ENCODE measurements at places on chromosomes 6 and 20.

DNA sequence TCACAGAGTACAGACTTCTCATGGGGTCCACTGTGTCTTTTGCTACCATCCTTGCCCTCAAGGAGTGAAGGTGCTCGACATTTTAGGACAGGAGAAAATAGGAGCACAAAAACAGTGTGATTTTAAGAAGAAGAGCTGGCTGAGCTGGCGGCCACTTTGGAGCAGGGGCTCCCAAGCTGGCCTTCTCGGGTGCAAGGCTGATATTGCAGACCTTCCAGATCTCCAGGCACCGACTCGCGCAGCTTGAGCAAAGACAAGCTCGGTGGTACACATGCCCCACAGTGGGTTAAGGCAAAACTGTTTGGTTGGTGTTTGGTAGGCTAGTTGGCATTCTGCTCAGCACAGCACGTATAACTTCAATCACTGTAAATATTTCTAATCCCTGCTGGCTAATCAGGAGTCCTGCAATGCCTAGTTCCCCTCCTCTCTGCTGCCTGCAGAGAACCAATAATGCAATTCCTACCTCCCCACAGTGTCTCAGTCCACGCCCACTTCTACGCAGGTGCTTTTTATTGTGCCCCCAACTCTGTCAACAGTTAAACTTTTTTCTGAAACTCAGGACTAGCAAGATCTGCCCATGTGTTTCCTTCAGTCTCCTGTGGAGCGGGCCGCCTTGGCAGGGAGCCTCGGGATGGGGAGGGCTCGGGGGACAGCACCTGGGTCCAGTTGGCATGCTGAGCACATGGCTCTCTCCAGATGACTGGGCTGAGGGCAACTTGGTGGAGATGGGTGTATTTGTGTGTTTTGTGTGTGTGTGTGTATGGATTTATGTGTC lies 12.7 kb upstream of the SMOC2 start:
- no peak for DNase-seq

GRCh38 chr6:52584203-52584602 lies 7.3 kb upstream of the TRAM2 start:
- DNase-seq, result no peak

DNA sequence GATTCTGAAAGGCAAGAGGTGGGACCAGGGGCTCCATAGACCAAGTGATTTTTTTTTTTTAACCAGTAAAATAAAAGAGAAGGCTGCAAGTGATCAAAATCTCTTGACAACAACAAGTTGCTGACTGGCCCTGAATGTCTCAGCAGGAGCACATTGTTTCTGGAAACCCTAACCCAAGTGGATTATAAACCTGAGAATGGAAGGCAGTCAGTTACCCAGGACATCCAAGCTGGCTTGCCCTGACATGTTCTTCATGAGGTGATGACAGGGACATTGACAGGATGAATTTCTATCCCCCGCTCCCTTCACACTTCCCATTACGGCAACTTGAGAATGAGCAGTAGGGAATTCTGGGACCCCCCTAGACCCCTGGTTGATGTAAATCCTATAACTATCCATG lies 49.6 kb upstream of the RIPOR2 start:
- DNase-seq, result no peak

DNA sequence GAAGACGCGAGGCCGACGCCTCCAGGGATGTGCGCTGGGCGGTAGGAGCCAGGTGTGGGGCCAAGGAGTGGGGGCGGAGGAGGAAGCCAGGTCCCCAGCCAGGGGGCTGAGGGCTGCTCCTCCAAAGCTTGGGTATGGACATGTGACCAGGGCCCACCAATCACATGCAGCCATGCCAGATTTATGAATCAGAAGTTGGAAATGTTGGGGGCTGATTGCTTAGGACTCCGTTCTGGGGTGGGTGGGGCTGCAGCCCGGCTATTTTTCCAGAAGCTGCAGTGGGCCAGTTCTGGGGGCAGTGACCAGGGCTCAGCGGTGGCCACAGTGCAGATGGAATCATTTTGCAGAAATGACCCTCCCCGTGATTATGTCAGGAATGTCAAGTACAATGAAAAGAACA lies 96.0 kb downstream of the CEBPB start:
- DNase-seq, result no peak

DNA sequence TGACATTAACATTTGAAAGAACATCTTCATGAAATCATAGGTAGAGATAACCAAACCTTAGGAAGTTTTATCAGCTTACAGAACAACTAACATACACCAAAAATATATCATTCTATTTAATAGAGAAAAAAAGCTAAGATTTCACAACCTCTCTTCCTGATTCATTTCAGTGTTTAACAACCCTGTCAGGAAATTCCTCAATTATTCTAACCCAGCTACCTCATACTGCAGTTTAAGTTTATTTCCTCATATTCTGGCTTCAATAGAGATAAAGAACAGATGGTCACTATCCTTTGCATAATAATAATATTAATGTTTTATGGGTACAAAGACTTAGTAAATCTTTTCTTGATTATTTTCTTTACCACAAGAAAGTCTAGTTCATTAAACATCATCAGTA lies 112.9 kb upstream of the HSF2 start:
- DNase-seq, result peak; percentile 3

GRCh38 chr20:59171986-59172385 lies 8.4 kb downstream of the ZNF831 start:
- DNase-seq, result no peak

DNA sequence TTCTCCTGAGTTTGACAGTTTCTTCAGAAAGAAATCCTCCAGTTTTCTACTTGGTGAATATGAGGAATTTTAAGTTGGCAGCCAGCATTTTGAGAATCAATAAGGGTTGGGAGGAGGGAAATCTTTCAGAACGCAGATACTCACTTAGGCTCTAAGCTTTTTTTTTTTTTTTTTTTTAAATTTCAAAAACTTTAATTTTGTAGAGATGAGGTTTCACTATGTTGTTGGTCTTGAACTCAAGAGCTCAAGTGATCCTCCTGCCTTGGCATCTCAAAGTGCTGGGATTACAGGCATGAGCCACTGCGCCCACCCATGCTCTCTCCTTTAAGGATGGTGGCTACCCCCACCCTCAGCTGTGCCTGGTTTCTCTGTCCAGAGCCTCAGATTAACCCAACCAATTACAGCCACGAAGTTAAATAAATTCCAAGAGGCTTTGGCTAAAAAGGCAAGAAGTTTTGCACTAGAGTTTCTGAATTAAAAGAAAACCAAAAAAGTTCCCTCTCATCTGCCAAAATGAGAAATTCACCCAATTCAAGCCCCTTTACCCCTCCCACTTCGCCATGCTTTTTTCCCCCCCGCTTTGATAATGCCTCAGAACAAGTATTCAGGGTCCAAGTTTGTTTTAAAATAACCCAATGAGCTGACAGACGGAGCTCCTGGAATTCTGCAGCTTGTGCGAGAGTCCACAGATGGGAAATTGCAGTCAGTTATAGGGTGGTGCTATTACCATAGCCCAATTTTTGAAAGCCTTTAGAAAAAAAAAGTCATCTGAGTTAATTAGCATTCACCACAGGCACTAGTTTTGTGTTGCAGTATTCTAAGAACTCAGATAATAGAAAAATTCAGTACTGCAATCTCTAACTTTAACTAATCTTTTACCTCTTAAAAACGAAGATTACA lies 94.3 kb upstream of the BEND3 start:
- DNase-seq, result no peak

GRCh38 chr6:52620906-52621190 lies 44.0 kb upstream of the TRAM2 start:
- DNase-seq, result no peak

DNA sequence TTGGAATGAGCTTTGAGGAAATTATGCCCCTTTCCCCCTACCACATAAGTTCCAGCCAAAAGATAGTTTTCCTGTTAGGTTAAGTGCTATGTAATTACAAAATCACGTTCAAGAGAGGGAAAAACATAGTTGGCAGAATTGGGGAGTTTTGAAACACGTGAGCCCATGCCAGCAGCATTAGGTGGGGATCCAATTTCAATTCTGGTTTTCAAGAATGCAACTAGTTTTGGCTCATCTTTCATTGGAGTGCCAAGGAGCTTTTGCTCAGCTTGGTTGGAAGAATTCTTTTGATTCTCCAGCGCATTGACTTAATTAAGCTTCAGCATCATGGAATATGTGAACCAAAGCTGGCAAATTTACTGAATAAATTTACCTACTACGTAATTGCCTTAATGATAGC lies 95.9 kb downstream of the SAMD5 start:
- DNase-seq, result no peak

GRCh38 chr20:50784464-50784863 lies 10.4 kb upstream of the BCAS4 start:
- DNase-seq, result no peak

DNA sequence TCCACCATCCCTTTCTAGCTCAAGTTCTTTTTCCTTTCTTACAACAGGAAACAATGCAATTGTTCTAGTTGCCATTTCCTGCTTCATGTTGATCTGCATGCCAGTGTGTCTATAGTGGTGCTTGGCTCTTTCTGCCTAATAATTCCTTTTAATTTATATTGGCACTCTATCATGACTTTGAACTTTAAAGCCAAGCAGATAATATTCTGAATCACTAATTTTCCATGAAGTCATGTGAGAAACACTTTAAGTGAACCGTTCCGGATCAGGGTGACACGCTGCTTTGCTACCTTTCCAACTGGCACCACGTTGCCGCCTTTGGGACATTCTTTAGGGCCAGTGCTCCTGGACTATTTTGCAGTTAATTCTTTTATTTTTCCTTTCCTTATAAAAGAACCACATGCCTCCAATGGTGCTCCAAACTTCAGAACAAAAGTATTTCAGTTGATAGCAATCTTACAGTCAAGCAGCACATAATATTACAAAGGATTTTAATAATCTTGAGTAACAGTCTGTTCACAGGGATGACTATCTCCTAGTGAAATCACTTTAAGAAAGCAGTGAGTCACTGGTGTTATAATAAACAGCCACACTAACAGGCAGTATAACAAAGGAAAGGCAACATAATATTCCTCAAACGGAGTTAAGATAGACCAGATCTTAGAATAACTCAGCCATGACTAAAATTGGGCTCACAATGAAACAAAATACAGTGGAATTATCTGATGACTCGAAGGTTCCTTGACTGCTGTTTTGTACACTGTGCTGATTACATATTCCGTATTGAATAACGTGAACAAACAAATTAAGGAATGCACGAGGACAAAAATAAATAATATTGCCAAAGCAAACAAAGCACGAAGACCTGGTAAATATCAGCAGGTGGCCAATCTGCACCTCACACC lies 19.0 kb upstream of the BLOC1S5 start:
- DNase-seq, result peak; percentile 54

GRCh38 chr6:6972456-6972855 lies 135.3 kb upstream of the RREB1 start:
- no peak for DNase-seq

DNA sequence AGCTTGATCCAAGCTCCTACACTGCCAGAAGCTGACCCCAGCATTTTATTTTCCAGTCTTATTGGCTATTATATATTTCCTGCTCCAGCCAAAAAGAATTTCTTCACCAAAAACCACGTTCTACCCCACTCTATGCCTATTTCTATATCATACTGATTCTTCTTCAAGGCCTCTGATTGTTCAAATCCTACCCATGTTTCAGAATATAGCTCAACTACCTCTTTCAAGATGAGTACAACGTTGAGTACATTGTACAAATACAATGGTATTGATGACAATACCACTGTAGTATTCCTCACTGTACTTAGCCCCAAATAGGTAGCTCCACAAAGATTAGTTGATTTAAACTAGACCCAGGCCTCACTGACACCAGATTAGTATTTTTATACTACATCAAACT lies 31.0 kb downstream of the ASCC3 start:
- no peak for DNase-seq

DNA sequence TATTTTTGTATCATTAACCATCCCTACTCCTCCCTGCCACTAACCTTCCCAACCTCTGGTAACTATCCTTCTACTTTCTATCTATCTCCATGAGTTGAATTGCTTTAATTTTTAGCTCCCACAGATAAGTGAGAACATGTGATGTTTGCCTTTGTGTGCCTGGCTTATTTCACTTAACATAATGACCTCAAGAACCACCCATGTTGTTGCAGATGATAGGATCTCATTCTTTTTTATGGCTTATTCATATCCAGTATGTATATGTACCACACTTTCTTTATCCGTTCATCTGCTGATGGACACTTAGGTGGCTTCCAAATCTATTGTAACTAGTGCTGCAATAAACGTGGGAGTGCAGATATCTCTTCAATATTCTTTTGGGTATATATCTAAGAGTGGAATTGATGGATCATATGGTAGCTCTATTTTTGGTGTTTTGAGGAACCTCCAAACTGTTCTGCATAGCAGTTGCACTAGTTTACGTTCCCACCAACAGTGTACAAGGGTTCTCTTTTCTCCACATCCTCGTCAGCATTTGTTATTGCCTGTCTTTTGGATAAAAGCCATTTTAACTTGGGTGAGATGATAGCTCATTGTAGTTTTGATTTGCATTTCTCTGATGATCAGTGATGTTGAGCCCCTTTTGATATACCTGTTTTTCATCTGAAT lies 201.4 kb downstream of the ARHGAP18 start:
- no peak for DNase-seq

GRCh38 chr20:63323357-63323981 lies 30.5 kb downstream of the COL20A1 start:
- DNase-seq, result no peak

- DNase-seq, result no peak
Observed at GRCh38 chr6:116562614-116563013, 8.7 kb upstream of the RWDD1 start.

- DNase-seq, result no peak
Observed at GRCh38 chr6:12403201-12403826, 113.2 kb downstream of the EDN1 start.

GRCh38 chr6:112827793-112828192 lies 480.7 kb downstream of the RFPL4B start:
- DNase-seq, result peak; percentile 1

GRCh38 chr6:129749749-129750120 lies 39.8 kb upstream of the ARHGAP18 start:
- no peak for DNase-seq

GRCh38 chr6:134584847-134585516 lies 267.1 kb upstream of the SGK1 start:
- no peak for DNase-seq

DNA sequence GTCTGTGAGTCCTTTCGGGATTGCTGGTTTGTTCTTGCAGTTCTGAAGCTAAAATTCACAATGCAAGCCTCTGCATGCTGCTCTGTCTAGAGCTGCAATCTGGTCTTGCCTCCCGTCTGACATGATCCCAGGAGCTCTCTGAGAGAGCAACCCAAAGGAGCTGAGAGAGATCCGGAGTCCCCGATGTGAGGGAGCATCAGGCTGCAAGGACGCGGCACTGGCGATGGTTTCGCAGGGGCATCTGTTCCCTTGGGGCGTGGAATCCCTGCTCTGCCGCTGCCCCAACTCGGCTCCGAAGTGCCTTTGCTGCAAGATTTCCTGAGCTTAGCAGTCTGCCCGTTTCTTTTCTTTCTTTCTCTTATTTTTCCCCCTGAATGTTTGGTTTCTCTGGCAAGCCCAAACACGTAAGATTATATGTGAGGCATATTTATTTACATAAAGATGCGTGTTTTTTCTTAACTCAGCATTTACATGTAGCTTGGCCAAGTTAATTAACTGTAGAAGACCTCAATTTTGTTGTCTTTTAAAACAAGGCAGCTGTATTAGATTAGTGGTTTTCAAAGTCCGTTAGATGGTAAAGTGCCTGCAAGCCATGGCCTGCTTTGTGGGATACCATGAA lies 873.0 kb downstream of the KIF16B start:
- no peak for DNase-seq

All from inflammatory macrophage treated with lipopolysaccharide for 1 hour (primary cell).